ENCODE measurements at places on chromosomes 7 and 10.

DNA sequence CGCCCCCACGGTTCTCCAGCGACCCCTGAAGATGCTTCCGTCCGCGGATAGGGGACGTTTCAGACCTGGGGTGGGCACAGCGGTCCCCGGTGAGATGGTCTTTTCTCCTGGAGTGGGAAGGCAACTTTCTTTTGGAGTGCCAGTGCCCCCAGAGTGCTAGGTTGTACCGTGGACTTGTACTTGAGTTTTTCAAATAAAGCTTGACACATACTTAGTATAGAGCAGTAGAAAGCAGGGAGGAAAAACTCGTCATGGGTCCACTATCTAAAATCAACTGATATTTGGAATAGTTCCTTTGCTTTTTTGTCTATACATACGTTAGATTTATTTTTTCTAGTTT, 28.4 kb downstream of the RBM20 start:
- DNase-seq, result no peak

- no peak for DNase-seq
These were observed 64.8 kb downstream of the C10orf143 start for GRCh38 chr10:130045801-130046321.

DNA sequence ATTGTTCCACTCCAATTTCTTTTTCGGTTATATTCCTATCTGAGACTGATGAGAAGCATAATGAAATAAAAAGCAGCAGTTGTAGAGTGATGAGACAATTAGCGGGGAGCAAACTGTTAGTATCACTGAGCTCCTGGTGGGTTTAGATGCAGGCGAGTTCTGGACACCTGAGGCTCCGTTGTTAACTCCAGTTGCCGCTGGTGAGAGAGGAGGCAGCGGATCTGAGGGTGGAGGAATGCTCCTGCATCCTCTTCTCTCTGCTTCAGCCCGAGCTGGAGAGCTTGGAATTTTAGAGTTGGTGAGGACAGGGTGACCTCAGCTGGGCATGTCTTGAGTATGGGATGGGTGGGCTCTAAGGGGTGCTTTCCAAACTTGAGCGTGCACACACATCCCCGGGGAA, 31.4 kb downstream of the LRMDA start:
- no peak for DNase-seq

GRCh38 chr10:22767859-22768258, 53.5 kb upstream of the PIP4K2A start:
- DNase-seq, result no peak

DNA sequence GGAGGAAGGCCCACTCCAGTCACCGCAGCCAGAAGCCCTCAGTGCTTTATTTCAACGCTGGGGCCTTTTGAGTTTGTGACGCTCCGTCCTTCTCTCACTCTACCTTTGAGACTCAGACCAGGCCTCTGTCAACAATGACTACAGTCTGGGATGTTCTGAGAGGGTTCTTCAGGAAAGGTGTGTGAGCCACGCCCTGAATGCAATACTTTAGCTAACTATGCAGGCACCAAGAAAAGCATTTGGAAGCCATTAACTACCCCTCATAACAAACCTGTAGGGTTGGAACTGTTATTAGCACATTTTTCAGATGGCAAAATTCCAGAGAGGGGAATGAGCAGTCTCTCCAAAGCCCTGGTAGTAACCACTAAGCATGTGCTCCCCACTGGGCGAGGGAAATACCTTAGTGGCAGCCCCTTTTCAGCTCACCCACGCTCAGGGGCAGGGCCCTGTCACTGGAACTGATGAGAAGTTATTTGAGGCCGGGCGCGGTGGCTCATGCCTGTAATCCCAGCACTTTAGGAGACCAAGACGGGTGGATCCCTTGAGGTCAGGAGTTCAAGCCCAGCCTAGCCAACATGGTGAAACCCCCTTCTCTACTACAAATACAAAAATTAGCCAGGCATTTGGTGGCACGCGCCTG, 5.7 kb upstream of the ARPC1B start:
- DNase-seq, result no peak

- DNase-seq, result no peak
These were observed 195.9 kb downstream of the XPNPEP1 start for GRCh38 chr10:109727436-109727835.

GRCh38 chr7:106069471-106070200, 42.5 kb downstream of the SYPL1 start:
- peak; percentile 55 for DNase-seq

DNA sequence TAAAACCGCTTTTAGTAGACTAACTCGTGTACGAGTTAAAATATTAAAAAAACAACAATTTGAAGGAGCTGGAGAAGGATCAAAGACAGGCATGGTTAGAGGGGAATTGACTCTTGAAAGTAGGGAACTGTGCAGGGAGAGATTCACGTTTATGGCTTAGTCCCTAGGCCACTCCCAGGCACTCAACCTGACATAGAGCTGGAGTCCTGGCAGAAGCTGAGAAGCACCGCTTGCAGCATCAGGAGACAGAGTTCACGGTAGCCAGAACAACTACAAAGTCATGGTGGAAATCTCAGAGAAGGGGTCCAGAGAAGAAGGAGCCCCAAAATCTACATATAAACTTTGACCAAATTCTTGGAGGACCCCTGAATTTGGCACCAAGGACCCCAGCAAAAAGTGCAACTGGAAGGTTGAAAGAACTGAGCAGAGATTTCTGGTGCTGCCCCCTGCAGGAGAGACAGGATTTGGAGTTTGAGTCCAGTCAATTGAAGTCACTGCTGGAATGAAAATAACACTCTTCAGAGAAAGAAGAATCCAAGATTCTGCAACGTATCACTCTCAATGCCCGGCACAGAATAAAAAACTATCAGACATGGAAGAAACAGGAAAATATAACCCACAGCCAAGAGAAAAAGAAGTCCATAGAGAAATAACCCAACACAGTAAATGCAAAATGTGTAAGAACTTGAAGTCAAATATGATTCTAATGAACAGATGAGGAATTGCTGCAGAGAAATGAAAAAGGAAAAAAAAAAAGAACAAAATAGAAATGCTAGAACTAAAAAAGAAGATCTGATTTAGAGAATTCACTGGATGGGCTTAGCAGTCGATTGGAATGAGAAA, 493.3 kb upstream of the PODXL start:
- no peak for DNase-seq
